ENCODE measurements at places on chromosomes 2 and 18. TPM values are rescaled to one million over a fixed set of nuclear protein-coding genes. Genes with fewer than 3 reads are reported as not detected.

TIGD1 gene
- 4.8 TPM for polyA plus RNA-seq

DNA sequence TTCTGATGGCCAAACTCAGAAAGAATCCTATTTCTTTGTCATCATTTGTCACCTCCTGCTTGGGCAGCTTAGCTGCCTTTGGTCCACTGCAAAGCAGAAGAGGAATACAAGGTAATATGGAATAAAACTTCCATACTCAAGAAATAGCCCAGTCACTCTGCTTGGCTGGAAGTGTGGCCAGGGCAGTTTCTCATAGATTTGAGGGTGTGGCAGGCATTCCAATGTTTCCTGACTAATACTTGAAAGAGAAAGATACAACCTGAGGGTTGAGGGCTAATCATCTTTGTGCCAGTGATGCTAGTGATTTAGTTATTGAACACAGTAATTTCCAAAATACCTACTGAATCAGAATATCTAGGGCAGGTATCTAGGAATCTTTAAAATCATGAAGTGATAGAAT lies 83.1 kb downstream of the FAM161A start:
- H3K36me3 ChIP-seq: no peaks in the 10 kb centered on the region
- H3K27ac ChIP-seq: no peak overlapping the region
- no peaks in the 10 kb centered on the region for H3K27me3 ChIP-seq
- no peak overlapping the region for H3K4me3 ChIP-seq

GRCh38 chr2:27171351-27171848 lies 22.6 kb downstream of the TCF23 start:
- no peaks in the 10 kb centered on the region for H3K27me3 ChIP-seq
- no peak overlapping the region for H3K27ac ChIP-seq

GRCh38 chr2:198113316-198113715 lies 308.9 kb downstream of the PLCL1 start:
- no peak overlapping the region for H3K4me3 ChIP-seq
- no peaks in the 10 kb centered on the region for H3K27me3 ChIP-seq
- H3K27ac ChIP-seq: no peak overlapping the region
- no peak for DNase-seq

GRCh38 chr18:79918615-79919011 lies 32.8 kb downstream of the SLC66A2 start:
- H3K36me3 ChIP-seq: peaks cover 12% of the 10 kb centered on the region
- no peaks in the 10 kb centered on the region for H3K4me1 ChIP-seq
- DNase-seq: no peak
- H3K27ac ChIP-seq: no peak overlapping the region

- H3K4me3 ChIP-seq: no peak overlapping the region
- no peaks in the 10 kb centered on the region for H3K36me3 ChIP-seq
- no peaks in the 10 kb centered on the region for H3K27me3 ChIP-seq
- no peak for DNase-seq
Measured at GRCh38 chr2:109180786-109181185, 51.8 kb downstream of the SH3RF3 start.

RAB6C gene
- polyA plus RNA-seq: 0.17 TPM

GRCh38 chr18:8365006-8365405 lies 244.2 kb upstream of the RAB12 start:
- H3K36me3 ChIP-seq: no peaks in the 10 kb centered on the region
- no peaks in the 10 kb centered on the region for H3K27me3 ChIP-seq
- DNase-seq: no peak
- no peaks in the 10 kb centered on the region for H3K4me1 ChIP-seq
- no peak overlapping the region for H3K27ac ChIP-seq
- H3K4me3 ChIP-seq: no peak overlapping the region

SH2D6 gene
- 3.2 TPM for polyA plus RNA-seq

- H3K27ac ChIP-seq: no peak overlapping the region
- H3K36me3 ChIP-seq: no peaks in the 10 kb centered on the region
- no peaks in the 10 kb centered on the region for H3K27me3 ChIP-seq
- DNase-seq: no peak
Measured at GRCh38 chr2:9416267-9416961, 6.9 kb downstream of the ITGB1BP1 start.

TEX44 gene
- polyA plus RNA-seq: not detected

- no peaks in the 10 kb centered on the region for H3K27me3 ChIP-seq
- H3K36me3 ChIP-seq: no peaks in the 10 kb centered on the region
- H3K4me3 ChIP-seq: no peak overlapping the region
- no peak overlapping the region for H3K27ac ChIP-seq
- DNase-seq: no peak
Measured at GRCh38 chr2:199488772-199489400, 31.1 kb upstream of the SATB2 start.

- peak; percentile 2 for DNase-seq
- H3K4me3 ChIP-seq: no peak overlapping the region
- no peak overlapping the region for H3K27ac ChIP-seq
- H3K4me1 ChIP-seq: no peaks in the 10 kb centered on the region
Measured at GRCh38 chr2:236861196-236861875, 224.4 kb upstream of the COPS8 start.

DNA sequence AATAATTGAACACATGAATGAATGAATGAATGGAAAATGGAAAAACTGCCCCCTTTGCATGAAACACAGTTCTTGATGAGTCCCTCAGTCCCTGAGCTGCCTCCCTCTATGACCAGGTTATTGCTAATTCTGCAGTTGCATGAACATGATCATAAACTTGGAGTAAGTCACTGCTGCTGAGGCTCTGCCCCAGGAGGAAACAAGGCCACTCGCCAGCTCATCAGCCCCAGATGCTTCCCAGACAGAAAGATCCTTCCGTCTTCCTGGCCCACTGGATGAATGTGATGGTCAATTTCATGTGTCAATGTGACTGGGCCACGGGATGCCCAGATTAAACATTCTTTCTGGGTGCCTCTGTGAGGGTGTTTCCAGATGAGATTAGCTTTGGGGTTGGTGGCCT lies 16.4 kb downstream of the GPR45 start:
- no peaks in the 10 kb centered on the region for H3K4me1 ChIP-seq
- no peaks in the 10 kb centered on the region for H3K27me3 ChIP-seq
- no peaks in the 10 kb centered on the region for H3K36me3 ChIP-seq
- no peak overlapping the region for H3K4me3 ChIP-seq
- H3K27ac ChIP-seq: no peak overlapping the region
- no peak for DNase-seq

DNA sequence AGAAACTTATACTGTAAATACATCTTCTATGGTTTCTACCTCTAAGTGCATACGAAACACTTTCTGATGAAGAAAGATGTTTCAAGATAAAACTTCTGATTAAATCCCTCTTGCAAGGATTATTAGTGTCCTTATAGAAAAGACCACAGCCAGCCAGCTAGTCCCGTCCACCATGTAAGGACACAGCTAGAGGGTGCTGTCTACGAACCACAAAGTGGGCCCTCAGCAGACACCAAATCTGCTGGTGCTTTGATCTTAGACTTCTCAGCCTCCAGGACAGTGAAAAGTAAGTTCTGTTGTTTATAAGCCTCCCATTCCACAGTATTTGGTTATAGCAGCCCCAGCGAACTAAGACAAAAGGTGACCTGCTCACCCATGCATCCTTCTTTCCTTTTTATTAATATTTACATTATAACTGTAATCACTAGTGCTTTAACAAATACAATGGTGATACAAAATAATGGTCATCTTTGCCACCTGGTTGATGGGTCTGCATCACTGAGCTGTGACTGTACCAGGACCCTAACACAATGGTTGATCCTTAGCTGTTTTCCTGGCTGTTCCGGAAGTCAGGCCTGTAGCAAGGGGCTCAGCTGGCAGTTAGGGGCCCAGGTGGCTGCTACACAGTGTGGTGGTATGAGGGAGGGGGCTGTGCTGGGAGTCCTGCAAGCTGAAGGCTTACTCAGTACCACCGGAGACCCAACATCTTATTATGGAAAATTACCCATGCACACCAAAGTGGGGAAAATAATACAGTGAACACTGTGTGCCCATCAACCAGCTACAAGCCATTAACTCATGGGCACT lies 108.5 kb upstream of the SMAD7 start:
- DNase-seq: no peak
- no peak overlapping the region for H3K4me3 ChIP-seq
- H3K36me3 ChIP-seq: no peaks in the 10 kb centered on the region
- no peaks in the 10 kb centered on the region for H3K4me1 ChIP-seq

GRCh38 chr2:10347562-10347948 lies 44.9 kb downstream of the HPCAL1 start:
- no peaks in the 10 kb centered on the region for H3K36me3 ChIP-seq
- peak overlapping the region; percentile 85 for H3K27ac ChIP-seq
- H3K27me3 ChIP-seq: no peaks in the 10 kb centered on the region
- H3K4me1 ChIP-seq: peaks cover 27% of the 10 kb centered on the region
- no peak for DNase-seq
- H3K4me3 ChIP-seq: peak overlapping the region; percentile 37

DNA sequence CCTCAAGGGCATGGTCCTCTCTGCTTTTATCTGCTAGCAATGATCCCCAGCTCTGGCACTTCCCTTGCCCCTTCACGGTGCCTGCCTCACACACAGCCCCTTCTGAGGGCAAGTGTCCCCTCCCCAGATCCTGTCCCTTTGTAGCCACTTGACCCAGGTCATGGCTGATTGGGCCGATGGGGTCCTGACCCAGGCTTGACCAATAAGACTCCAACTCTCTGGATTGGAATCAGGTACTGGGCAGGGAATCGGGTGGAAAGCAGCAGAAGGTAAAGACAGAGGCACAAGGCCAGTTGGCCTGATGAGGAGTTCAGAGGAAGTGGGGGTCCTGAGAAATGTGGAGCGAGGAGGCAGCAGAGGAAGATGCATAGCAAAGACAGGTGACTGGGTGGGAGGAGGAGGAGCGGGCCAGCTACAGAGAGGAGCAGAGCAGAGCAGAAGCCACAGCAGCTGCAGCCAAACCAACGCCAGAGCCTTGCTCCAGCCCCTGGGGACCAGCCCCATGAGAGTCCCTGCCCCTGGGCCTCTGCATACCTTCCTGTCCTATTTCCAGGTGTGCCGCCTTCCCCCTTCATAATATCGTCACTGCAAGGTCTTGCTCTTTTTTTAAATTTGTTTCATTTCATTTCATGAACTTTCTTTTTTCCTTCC lies 39.1 kb downstream of the CAPN13 start:
- no peak overlapping the region for H3K27ac ChIP-seq
- DNase-seq: no peak
- H3K27me3 ChIP-seq: no peaks in the 10 kb centered on the region

CCBE1 gene
- polyA plus RNA-seq: 1.8 TPM
